ENCODE measurements at places on chromosomes 5 and 9.

GRCh38 chr5:146193285-146193684 lies 10.1 kb upstream of the RBM27 start:
- DNase-seq, result no peak

DNA sequence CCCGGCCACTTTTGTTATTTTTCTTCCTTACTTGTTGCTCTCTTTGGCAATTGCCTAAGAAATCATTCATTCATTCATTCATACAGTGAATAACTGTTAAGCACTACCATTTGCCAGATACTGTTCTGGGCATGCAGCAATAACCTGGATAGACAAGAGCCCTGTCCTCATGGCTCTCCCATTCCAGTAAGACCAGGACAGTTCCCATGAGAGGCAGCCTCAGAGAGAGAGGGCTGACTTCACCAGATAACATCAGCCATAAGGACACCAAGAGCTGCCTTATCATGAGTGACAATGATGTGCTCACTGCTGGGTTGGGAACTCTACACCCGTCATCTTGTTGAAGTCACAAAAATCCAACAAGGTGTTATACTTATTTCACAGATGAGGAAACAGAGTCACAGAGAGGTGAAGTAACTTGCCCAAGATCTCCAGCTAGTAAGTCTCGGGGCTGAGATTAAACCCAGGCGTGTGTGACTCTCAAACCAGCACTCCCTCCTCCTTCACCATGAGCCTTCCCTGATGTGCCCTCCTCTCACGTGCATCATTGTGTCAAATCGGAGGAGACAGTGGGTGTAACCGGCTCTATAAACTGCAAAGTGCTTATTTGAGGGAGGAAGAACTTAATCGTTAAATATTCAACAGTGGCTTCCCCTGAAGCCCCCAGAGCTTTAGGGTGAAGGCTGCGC lies 61.1 kb upstream of the TBC1D2 start:
- DNase-seq, result no peak

DNA sequence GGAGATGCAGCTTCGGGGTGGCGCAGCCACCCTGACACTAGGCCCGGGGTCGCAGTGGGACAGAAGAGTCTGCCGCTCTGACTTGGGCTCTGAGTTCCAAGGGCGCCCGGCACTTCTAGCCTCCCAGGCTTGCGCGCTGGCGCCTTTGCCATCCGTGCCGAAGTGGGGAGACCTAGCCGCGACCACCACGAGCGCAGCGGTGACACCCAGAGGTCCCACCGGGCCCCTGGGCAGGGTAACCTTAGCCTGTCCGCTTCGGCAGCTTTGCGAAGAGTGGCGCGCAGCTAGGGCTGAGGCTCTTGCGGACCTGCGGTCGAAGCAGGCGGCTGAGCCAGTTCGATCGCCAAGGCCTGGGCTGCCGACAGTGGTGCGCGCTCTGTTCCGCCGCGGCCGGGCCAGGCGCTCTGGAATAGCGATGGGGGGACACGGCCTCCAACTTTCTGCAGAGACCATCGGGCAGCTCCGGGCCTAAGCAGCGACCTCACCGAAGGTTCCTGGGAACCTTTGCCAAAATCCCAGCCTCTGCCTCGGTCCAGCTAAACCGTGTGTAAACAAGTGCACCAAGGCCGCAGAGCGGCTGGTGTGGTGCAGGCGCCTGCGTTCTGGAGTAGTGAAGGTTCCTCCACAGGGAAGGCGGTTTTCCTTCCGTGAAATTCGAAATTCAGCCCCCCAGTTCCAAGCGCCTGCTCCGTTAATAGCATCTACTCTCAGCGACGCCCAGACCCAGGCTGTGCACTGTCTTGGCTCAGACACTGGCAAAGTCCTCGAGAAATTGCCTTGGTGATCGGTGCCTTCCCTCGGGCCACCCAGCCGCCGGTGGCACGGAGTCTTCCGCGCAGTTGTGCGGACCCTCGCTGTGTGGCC lies 7.4 kb downstream of the TLX3 start:
- no peak for DNase-seq

DNA sequence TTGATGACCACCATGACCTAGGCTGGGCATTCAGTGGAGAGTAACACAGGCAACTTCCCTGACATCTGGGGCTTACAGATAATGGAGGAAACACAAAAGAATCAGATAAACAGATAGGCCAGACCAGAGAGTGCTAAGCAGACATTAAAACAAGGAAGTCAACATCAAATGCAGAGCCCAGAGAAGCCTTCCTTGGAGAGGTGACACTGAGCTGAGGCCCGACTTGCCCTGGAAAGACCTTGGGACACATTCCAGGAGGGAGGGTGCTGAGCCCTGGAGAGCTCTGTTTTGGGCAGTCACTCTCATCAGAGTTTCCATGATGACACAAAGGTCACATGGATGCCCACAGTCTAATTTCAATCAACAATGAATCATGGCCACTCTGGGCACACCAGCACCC lies 31.9 kb upstream of the C5orf58 start:
- no peak for DNase-seq

Measured in activated CD4-positive, alpha-beta T cell treated with anti-CD3 and anti-CD28 coated beads, Interleukin-2, amount 10 ng/mL, durations not matched to agents 7 days and 5 days (primary cell).